CD4-positive, alpha-beta T cell (primary cell): ENCODE measurements at places on chromosomes 11 and 22.
A peak's percentile ranks its signal among the peaks of the same experiment; 100 is the strongest.

DNA sequence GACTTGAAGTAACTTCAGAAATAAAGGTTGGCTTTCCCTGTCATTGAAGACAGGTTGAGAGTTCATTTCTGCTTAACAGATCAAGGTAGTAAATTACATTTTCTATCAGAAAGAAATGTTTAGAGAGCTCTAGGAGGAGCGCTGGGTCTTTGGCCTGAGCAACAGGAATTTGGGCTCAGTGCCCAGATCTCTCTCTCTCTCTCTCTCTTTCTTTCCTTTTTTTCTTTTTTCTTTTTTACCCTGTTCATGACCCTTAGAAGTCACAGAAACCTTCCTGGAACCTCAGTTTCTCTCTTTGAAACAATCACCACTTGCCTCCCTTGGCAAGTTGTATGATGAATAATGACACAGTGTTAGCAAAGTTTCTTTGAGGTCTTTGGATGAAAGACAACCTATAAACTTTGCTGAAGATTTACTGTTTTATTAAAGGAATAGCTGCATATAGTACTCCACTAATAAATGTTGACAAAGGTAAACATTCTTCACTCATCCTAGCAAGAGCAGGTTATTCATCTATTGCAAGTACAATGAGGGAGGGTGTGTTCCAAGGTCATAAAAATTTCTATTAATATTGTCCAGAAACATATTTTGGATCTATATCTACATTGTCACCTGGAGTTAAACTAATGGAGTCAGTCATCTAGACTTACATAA lies 35.5 kb upstream of the RASSF10 start:
- no peak for DNase-seq

- peak; percentile 95 for DNase-seq
Measured at GRCh38 chr22:43263645-43264514, 76.9 kb upstream of the TTLL12 start.

- DNase-seq = no peak
Measured at GRCh38 chr11:35658020-35658948, 4.3 kb upstream of the TRIM44 start.

- DNase-seq = no peak
Measured at GRCh38 chr11:12693479-12694182, 19.4 kb downstream of the TEAD1 start.

DNA sequence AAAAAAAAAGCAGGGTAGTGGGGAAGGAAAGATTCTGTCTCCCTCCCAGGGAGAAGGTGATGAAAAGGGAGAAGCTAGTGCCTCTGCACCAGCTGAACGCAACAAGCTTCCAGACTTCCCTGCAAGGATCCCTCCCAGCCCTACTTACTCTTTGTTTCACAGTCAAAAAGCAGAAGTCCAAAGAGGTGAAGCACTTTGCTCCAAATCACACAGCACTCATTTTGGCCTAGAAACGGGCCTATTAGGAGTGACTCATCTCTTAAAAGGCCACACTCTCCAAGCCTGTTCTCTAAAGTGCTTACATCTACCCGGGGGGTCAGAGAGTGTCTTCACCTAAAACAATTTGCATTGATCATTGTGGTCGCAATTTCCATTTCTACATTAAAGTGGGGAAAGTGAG lies 17.7 kb upstream of the GRK3 start:
- no peak for DNase-seq

- no peak for DNase-seq
Measured at GRCh38 chr11:123405123-123405592, 24.9 kb upstream of the GRAMD1B start.
